Hair follicular keratinocyte (primary cell): ENCODE measurements at places on chromosomes 3 and 15. TPM values are rescaled to one million over a fixed set of nuclear protein-coding genes. Genes with fewer than 3 reads are reported as not detected.

SNTN gene
- total RNA-seq: not detected in 2 replicates

SSR3 gene
- total RNA-seq: 272 and 283 TPM in 2 replicates

LRRC2 gene
- total RNA-seq: under 0.01 and 0.08 TPM in 2 replicates

CCDC191 gene
- 0.91 and 1.8 TPM in 2 replicates for total RNA-seq

CHRM5 gene
- total RNA-seq: not detected in 2 replicates

UCN2 gene
- total RNA-seq: 6.1 and 6.7 TPM in 2 replicates

LIPH gene
- total RNA-seq: under 0.01 and 0.11 TPM in 2 replicates

SPATA16 gene
- total RNA-seq: not detected in 2 replicates

ASB14 gene
- total RNA-seq: not detected in 2 replicates

PTH1R gene
- not detected in 2 replicates for total RNA-seq

LRRN1 gene
- total RNA-seq: 0.08 TPM in 1 of 2 replicates, not detected in the other

ZPLD1 gene
- total RNA-seq: 0.72 and 4.1 TPM in 2 replicates

RABL3 gene
- 11.6 and 14.4 TPM in 2 replicates for total RNA-seq

PRRT3 gene
- 0.80 and 1.1 TPM in 2 replicates for total RNA-seq

STRIT1 gene
- not detected in 2 replicates for total RNA-seq

C3orf85 gene
- total RNA-seq: not detected in 2 replicates

SIDT1 gene
- under 0.01 and 0.04 TPM in 2 replicates for total RNA-seq

AGBL1 gene
- not detected in 2 replicates for total RNA-seq

KNG1 gene
- total RNA-seq: not detected in 2 replicates
